Stimulated activated CD4-positive, alpha-beta T cell treated with anti-CD3 and anti-CD28 coated beads, Interleukin-2, amount 100 ng/mL, for 24 hours (primary cell): ENCODE measurements at places on chromosomes 4 and X.

GRCh38 chrX:111568354-111568753 lies 56.9 kb downstream of the SERTM2 start:
- DNase-seq, result no peak

DNA sequence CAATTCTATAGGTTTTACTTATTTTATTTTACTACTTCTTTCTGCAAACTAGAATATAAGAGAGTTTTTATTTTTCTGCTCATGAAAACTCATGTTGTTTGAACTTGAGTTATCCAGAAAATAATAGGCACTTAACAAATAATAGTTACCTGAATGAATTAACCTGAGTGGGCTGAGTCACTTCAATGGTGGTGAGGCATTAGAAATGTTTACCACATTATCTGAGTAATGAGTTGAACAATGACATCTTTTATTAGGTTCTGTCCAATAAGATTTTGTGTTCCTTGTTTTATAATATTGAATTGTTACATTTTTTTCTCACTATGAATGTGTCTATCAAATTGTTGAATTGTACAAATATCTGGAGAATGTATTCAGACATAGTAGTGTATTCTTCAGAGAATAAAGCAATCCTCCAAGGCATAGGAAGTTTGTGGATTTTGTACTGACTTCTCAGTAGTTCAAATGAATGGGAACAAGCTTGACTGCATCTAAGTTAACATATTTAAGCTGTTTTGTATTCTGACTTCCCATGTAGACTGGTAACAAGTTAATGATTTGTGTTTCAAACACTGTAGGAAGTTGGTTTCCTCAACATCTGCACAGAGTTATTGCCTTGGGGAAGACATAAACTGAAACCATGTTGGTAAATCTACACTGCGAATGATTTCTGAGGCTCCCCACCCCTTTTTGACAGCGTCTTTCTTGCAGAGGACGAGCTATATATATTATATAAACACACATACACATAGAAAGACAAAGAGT lies 1808.9 kb upstream of the TENM3 start:
- DNase-seq, result no peak

GRCh38 chr4:25943312-25943711 lies 29.3 kb downstream of the SMIM20 start:
- no peak for DNase-seq

DNA sequence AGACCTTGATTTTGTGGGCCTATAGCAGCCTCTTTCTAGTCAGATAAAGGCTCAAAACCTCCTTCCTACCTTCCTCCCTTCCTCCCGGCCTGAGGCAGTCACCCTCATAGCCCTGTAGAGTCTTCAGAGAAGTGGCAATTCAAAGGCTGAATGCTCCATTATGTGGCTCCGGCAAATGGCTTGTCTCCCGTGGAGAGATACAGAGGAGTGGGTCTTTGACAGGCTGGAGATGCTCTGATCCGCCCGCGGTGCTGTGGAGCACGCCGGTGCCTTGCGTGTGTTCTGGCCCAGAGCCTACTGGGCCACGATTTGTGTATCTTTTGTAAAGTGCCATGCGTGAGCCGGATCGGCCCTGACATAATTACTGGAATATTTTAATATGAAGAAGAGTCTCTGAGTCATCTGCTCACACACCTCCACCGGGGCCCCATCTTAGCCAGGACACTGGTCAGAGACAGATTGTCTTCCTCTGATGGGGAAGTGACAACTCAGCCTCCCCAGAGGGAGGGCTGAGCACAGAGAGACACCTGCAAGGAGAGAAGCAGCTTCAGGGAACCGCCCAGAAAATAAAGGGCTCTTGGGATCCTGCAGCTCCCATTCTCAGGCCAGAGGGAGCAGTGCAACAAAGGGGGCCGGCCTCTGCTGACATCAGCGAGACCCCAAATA lies 88.7 kb downstream of the DCTD start:
- no peak for DNase-seq

GRCh38 chr4:14833053-14833452 lies 169.2 kb upstream of the CPEB2 start:
- no peak for DNase-seq

GRCh38 chr4:127446427-127446885 lies 186.3 kb upstream of the INTU start:
- no peak for DNase-seq

- DNase-seq, result no peak
Observed at GRCh38 chr4:179543771-179544170, 2101.5 kb upstream of the AGA start.

DNA sequence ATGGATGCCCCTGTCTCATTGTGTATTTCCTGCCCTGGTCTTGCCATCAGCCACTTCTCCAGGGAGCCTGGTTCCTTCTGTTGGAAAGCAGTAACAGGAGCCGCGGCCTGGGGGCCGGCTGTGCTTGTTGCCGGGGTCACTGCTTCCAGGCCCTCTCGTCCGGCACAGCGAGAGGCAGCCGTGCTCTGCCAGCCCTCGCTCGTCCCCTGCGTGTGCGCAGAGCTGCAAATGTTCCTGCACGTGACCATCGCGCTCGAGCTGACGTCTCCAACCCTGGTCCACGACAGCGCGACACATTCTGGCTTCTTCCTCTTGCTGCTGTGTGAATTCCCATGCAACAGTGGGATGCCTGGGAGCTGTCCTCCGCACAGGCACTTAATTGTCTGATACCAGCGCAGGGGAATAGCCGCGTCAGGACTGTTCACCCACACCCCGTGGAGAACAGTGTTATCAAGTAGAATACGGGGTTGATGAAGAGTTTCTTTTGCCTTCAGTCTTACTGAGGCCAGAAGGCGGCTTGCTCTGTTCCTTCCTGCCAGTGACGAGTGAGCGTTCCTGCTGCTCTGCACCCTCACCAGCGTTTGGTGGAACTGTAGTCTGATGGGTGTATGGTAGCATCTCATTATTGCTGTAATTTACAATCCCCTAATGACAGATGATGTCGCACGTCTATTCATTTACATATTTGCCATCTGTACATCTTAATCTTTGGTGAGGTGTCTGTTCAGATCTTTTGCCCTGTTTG lies 12.3 kb downstream of the PDE6B start:
- DNase-seq, result no peak

DNA sequence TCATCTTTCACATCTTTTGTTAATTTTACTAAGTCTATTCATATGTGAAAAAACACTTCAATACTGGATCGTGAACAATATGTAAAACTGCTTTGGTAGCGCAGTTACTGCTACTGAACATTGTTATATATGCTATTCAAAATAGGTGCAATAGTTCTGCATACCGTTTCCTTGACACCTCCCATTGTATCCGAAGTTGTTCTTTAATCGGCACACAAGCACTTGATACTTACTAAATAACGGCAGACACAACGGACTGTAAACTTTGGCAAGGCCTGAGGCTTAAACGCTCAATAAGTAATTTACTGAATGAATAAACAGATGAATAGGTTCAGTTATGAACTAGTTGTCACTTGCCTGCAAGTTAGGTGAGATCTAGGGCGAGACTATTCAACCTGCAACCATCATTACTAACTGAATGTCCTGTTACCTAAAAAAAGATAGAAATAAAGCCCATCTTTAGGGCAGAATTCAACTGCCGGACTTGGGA lies 620 bp downstream of the ANAPC10 start:
- no peak for DNase-seq

DNA sequence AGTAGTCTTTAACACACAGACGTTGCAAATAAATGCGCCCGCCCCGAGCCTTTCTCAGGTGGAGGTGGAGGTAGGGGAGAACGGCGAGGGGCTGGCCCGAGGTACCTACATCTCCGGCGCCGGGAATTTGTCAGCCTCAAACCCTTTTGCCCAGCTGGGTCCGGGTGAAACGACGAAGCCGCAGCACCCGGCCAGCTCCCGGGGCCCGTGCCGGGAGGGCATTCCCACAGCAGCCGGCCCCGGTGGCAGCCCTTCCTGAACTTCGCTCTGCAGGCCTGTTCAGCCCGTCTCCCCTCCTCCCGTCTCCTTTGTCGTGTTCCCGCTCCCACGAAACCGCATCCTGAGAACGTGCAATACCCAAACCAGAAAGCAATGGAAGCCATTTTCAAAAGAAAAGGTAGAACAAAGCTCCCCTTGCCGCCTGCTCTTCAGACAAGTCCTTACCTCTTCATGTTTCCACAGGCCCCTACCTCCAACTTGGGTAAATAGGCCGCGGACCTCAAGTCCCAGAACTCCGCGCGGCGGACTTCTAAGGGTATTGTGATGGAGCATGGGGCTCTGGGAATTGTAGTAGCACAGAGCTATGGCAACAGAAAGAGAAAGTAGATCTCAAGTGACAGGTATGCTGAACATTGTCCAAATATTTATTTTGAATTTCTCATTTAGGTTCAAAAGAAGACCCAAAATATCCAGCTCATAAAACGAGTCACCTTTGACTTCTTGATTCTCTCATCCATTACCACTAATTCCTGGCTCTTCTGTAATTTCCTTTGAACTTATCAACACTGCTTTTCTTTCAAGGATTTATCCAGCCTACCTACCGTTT lies at the start of gene RBM41:
RBM41 (minus strand) TSS at position 501 of the 826 bp plus-strand sequence; CDS start at position 452, 49 bp downstream.
- DNase-seq, result peak; percentile 69

DNA sequence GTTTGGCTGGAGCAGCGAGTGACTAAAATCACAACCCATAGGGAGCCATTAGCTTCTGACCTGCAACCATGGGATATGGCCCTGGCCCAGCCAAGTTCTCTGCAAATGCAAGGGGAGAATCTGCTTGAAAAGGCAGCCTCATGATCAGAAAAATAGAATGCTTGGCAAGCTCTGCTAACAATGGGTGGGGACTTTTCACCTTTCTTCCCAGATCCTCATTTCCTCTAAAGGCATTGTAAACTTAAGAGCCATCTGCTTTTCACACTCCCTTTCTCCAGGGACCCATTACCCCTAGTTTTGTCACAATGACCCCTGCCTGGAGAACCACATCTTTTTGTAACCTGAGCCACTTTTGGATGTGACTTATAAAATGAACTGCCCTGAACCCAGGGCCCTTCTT lies 104.3 kb downstream of the PARM1 start:
- no peak for DNase-seq

- no peak for DNase-seq
Observed at GRCh38 chrX:153411988-153412574, 809 bp downstream of the ZFP92 start.

DNA sequence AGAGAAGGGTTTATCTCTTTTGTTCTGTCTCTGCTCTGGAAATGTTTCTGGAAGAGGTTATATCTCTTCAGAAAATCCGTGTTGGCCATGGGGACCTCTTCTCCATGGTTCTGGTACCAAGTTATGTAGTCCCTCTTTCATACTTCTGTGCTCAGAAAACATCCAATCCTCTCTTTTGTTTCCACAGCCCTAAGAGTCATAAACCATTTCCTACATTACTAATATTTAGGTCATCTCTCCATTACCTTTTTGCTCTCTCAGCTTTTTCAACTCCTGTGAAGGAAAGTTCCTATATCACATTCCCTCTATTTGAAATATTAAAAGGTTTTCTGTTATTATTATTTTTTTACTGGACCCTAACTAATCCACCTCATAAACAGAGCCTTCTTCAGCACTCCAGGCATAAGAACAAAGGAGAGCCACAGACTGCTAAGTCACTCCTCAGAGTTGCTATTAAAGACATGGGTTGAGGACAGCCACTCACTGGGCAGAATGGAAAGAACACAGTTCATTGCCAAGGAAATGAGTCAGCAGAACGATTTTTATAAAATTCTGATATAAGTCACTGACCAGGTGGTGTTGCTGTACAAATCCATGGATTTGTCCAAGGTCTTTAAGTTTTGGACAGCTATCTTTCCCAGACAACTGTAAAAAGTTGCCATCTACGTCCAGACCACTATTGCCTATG lies 122.4 kb upstream of the NPY2R start:
- DNase-seq, result no peak
